ENCODE measurements at places on chromosomes 4 and X.

- peak; percentile 22 for DNase-seq
Measured at GRCh38 chr4:41476310-41476885, 61.6 kb upstream of the LIMCH1 start.

DNA sequence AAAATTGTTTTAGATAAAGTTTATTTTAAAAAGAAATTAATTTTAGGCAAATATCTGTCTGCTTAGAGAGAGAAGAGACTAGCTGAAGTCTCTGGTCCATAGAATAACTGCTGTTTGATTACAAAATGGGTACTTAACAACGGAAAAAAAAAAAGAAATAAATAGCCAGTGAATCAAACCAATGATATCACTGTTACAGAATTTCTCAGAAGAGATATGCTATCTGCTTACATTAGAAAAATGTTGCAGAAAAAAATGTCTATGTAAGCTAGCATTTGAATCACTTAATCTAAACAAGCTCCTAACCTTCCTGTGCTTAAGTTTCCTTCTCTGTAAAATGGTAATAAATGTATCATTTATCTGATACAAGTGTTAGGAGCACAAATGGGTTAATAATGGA lies 189.9 kb downstream of the IL15 start:
- DNase-seq = no peak

DNA sequence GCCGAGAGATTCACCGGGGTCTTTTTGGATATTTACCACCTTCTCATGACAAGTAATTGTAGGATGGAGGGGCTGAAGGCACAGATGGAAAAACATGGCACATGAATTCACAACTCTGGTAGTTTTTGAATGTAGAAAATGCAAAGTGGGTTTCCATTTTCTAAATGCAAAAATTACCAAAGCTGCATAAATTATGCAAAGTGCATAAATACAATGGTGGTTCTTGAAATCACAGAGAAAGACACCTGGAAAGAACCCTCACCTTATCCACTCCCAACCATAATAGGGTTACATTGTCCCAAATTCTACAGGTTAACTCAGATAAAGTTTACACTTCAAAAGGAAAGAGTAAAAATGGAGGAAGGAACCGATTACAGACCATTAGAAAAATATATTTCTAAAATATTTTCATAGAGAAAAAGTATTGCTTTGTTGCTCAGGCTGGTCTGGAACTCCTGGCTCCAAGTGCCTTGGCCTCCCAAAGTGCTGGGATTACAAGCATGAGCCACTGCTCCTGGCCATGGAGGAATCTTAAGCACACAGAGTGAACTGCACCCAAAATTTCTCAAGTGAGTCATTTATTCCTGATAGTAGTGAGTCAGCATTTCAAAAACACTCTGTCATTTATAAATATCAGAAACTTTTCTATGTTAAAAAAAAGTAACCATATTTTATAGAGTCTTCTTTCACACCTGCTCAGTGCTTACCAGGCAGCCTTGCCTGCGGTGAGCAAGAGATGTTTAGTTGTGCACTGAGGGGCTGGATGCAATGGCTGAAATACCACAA lies 101.4 kb downstream of the FIP1L1 start:
- DNase-seq = no peak

DNA sequence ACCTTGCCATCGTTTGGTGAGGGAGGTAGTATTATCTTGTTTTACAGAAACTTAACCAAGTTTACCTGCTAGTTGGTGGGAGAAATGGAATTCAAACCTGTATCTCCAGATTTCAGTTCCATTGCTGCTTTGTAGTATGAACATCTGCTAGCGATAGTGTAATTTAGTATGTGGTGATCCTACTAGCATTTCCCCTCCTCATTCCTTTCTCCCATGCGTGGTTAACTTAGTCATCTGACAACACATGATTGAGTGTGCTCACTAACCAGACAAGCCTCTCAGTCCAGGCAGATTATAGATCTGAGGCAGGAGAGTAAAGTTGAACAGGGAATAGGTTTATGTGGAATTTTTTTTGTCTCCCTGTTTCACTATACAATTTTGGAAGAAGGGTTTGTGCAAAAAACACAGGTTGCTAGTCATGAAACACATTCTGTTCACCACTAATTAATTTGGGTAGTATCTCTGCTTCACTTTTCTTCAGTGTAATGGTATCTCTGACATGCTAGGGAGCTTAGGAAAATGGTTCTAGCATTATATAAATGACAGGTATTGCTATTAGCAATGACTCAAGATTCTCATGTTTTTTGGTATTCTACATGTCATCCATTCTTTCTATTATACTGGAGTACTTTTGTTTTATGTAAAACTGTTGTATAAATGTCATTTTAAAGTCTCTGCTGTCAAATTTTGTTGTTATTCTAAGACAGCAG lies 21.7 kb downstream of the RBPJ start:
- no peak for DNase-seq

GRCh38 chr4:1792832-1793495 lies at the start of gene FGFR3:
TSS of gene FGFR3 (plus strand) at chr4:1793293. CDS start at chr4:1793935, 642 bp downstream.
- DNase-seq = peak; percentile 74

DNA sequence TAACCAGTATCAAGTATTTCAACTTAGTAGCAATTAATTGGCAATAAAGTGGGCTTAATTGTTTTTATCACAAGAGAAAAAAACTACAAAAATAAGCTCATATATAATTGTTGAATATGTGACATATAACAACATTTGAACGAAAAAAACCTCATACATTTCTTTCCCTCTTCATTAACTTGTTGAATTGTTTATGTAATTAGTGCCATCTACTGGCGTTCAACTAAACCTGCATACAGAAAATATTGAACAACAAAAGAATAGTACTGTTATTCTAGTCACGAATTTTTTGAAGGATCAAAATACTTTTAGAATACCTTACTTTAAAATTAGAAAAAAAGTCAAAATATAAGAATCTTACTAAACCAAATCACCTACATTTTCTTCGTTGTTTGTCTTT lies 586.5 kb upstream of the FTHL17 start:
- peak; percentile 13 for DNase-seq
